ENCODE measurements at places on chromosomes 3 and 15.

- DNase-seq, result peak; percentile 91
Measured at GRCh38 chr3:121834671-121835464, at the start of the genes EAF2 and IQCB1. EAF2 (plus strand) TSS chr3:121835209; CDS start chr3:121835286, 77 bp downstream. IQCB1 (minus strand) TSS chr3:121835060; CDS start chr3:121828960, 6,100 bp downstream.

DNA sequence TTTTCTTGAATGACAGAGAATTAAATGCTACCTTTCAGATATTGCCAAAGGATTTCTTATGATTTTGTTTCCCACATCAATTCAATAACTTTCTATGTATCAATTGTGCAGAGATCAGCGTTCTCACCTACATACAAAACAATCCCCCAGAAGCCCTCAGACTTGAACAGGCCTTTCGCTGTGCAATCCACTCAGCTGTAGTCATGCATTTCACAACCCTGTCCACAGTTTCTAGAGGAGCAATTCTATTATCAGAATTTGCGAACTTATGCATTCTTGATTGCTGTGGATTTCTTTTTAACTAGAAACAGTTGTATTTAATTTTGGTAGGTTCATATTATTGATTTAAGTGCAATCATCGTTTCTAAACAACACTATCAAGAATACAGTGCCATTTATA is 13.7 kb upstream of the ALCAM start:
- no peak for DNase-seq

GRCh38 chr3:134603480-134603879 is 47.3 kb downstream of the KY start:
- DNase-seq, result no peak

- DNase-seq, result no peak
Measured at GRCh38 chr15:33313491-33313890, 2.7 kb downstream of the RYR3 start.

DNA sequence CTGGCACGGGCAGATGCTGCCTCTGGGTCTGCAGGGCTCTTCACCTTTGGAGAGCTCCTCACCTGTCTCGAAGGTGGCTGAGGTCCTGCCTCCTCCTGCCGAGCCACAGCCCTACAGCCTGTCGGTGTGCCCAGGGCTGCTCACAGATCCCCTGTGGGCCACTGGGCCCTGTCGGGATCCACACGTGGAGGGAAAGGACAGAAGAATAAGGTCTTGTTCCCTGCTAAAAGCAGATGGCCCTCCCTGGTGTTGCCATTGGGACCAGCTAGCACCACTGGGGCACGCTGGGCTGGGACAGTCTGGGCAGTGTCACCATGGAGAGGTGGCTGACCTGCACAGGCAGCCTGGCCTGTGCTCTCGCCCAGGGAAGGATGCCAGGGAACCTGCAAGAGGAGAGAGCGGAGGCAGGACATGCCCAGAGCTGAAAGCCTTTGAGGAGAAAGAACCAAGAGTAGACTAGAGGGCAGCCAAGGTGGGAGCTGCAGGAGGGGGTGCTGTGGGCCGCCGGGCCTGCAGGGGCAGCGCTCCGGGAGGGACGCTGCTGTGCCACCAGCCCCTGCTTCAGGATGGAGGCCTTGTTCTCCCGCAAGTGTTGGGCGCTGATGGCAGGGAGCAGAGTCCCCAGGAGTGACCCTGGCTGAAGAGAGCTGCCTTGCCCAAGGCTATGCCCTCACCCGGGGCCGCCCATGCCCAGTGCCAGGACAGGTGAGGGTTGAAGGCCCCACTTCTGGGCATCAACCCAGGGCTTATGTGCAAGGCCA is 210.2 kb downstream of the XXYLT1 start:
- no peak for DNase-seq

GRCh38 chr3:53729159-53729558 is 117.1 kb downstream of the CHDH start:
- DNase-seq, result no peak

Data from stimulated activated CD8-positive, alpha-beta memory T cell treated with anti-CD3 and anti-CD28 coated beads, Interleukin-15, amount 100 ng/mL, for 1 hour (primary cell).